ENCODE measurements at places on chromosomes 3 and 15.
A peak's percentile ranks its signal among the peaks of the same experiment; 100 is the strongest.

GRCh38 chr3:185813691-185814215 lies 11.1 kb downstream of the IGF2BP2 start:
- no peak for DNase-seq

DNA sequence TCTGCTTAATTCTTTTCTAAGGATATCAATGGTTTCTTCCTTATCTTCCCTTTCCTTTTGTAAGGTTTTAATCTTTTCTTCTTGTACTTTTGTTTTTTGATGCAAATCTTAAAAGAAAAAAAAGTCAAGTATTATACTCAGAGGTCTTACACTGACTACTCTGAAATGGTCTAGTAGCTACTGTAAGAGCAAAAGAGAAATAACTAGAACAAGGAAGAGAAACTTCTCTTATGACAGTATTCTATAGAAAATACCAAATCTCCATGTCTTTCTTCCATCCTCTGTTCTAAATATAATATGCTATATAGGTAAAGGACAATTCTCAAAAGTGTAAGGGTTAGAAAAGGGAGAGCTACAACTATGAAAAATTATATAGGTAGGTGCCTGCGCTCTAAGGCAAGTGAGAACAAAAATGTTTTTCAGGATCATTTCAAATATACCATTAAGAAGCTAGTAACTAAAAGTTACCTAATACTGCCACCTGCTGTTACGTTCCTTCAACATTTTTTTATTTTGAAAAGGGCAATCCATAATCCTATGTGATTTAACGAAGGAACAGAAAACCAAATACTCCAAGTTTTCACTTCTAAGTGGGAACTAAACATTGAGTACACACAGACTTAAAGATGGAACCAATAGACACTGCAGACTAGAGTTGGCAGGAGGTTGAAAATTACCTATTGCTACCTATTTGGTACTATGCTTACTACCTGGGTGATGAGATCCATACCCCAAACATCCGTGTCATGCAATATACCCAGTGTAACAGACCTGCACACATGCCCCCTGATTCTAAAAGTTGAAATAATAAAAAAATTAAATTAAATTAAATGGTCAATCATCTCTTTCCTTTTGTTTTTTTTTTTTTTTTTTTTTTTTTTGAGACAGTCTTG lies 36.7 kb downstream of the CIP2A start:
- peak; percentile 76 for DNase-seq

DNA sequence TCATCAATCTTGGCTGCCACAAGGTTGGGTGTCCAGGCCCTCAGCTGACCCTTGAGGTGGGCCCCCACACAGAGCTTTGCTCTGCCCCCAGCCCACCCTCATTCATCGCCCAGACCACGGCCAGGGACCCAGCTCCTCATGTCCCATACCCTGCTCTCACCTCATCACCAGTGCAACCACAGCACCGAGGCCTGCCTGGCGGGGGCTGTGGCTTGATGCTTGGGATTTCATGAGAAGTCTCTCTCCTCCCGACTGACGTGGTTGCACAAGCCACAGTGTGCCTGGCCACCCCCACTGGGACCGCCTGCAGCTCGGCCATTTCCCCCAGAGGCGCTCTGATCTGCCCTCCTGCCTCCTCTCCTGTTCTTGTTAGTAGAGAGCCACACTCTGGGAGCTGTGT lies 45.4 kb upstream of the MTMR10 start:
- DNase-seq: no peak

DNA sequence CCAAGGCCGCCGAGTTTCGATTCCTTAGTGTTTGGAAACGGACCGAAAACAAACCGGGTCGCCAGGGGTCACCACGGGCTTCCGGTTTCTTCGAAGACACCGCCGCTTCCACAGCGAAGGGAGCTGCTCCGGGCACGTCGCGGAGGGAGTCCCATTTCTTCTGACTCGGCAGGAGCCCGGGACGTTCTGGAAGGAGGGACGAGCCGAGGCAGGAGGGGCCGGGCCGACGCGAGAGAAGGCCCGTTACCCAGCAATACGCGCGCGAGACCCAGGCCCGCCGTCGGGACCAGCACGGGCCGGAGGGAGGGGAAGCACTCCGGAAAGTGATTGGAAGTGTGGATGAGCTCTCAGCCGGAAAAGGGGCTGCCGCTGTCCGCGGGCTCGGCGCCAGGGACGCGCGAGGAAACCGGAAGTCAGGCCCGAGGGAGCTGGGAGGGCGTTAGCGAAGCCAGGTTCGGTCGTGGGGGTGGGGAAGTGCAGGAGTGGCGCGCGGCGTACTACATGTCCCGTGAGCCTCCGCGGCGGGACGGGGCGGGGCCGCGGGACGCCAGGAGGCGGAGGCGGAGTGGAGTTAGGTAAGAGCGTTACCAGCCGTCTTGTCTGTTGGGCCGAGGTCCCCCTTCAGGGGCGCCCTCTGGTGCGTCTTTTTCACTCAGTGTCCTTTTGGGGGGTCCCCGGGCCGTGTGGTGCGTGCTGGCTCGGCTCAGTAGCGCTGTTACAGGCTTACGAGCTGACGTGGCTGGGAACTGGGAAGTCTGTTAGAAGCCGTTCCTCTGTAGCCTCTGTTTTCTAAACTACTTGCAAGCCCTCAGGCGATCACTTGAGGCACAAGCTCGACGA lies at the start of the genes AZI2 and ZCWPW2:
Gene AZI2 (minus strand): TSS at position 196 of the 840 bp plus-strand sequence. CDS start 8,207 bp downstream, outside the sequence.
Gene ZCWPW2 (plus strand): TSS at position 93 of the 840 bp plus-strand sequence. CDS start 64,348 bp downstream, outside the sequence.
- DNase-seq: peak; percentile 92

- no peak for DNase-seq
These were observed 84.2 kb downstream of the NEDD4 start for GRCh38 chr15:55909036-55909811.

GRCh38 chr15:69973880-69974279 lies 123.8 kb downstream of the TLE3 start:
- DNase-seq: no peak

GRCh38 chr3:83033133-83033532 lies 1271.7 kb upstream of the GBE1 start:
- DNase-seq: no peak

GRCh38 chr3:133490468-133491351 lies 82.8 kb upstream of the CDV3 start:
- no peak for DNase-seq

GRCh38 chr3:47581835-47582234 lies 3.2 kb upstream of the CSPG5 start:
- no peak for DNase-seq

DNA sequence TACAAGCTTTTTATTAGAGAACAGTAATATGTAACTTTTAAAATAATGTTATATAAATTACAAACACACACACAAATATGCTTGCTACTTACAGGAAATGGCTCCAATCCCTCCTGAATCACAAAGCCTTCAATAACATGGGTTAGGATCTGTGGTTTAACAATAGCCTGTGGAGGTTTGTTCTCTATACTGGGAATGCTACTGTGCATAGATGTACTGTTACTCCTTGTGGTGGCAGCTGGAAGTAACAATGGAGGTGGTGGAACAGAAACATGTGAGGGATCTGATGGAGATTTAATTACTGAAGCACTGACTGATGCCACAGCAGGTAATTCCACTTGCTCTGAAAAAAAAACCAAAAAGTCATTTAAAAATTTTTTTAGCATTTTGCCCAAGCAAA lies 64.4 kb downstream of the PHC3 start:
- DNase-seq: no peak

GRCh38 chr15:94882071-94882712 lies 650.8 kb downstream of the MCTP2 start:
- no peak for DNase-seq

- no peak for DNase-seq
These were observed 132.5 kb downstream of the ARNT2 start for GRCh38 chr15:80536716-80537115.

- DNase-seq: no peak
These were observed 23.2 kb downstream of the CTNNB1 start for GRCh38 chr3:41222501-41222900.

DNA sequence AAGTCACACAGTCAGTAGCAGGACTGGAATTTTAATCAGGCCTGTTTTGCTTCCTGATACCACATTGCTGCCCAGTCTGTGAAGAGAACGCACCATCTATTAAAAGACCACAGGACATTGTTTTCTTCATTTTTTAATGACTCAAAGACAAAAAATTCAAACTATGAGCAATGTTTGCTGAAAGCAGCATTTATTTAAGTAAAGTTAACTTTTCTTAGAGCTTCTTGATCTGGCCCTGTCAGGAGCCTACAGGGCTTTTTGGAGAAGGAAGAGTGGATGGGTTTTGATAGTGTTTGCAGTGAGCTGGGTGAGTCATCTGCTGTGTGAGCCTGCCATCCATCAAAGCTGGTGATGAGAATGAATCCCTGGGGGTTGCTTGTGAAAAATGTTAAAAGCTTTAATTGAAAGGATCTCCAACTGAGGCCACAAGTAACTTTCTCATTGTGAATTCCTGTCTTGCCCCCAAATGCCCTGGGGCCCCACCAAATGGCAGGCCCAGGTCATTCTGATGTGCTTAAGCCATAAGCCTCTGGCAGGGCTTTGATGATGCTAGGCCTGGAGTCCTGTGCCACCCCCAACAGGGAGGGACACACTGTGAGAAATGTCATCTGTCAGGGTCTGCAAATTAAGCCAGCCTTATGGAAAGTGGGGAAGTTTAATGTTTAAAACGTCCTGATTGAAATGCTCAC lies 136.2 kb upstream of the PFN2 start:
- no peak for DNase-seq

GRCh38 chr3:59407425-59407824 lies 357.6 kb upstream of the CFAP20DC start:
- DNase-seq: no peak
